ENCODE measurements at places on chromosomes 6 and 20.

DNA sequence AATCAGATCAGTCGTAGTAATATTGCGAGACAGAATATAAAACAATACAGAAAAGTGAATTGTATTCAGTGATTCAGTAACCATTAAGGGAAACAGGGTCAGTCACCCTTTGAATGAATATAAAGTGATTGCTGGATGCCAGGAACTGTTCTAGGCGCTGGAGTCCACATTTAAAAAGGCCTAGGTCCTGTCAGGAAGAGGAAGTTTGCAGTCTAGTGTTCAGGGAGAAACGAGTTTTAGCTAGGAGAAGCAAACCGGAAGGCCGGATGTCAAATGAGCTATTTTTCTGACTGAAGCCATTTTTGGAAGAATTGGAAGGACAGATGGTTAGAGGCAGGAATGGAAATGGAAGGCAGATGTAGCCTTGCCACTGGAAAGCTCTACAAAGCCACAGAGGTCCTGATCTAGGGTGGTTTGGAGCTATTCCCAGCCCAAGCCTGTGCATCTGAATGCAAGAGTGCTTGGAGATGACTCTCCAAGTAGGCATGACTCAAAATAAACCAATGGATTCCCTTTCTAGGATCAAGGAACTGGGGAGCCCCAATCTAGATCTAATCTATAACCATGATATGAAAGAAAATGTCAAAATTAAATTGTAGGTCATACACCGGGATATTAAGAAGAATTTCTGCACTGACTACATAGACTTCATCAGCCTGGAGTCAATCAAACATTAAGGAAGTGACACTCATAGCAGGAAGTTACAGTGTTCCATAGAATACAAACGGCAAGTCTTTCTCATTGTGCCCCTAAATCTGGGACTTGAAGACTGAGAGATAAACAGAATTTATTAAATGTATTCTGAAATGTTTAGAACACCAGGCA is 36.8 kb upstream of the CDKAL1 start:
- no peak for DNase-seq

DNA sequence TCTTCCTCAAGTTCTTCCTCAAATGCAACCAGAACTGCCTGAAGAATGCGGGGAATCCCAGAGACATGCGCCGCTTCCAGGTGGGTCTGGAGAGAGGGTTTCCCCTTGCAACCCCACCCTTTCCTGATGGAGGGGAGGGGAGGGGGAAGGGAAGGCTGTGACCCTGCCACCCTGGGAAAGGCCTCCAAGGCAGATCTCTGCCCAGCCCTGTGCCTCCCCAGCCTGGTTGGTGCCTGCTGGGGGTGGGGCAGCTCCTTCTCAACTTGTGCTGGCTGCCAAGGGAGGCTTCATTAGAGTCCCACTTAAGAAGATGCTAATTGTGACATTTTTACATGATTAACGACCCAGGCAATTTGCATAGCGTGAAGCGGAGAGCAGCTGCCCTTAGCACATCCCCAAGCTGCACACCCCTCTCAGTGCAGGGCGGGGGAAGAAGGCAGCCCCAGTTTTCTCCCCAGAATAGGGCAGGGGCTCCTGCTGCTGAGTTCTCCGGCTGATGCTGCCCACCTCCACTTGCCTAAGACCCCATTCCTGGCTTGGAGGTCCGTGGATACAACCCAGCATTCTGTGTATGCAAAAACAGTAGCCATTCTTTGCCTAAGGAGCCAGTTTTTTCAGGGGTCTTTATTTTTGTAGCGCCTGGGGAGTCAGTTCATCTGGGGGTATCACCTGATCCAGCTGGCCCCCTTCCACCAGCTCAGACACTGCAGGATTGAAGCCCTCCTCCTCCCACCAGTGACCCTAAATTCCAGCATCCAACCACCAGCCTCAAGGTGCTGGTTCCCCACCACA is 51.7 kb downstream of the CPXM1 start:
- no peak for DNase-seq

DNA sequence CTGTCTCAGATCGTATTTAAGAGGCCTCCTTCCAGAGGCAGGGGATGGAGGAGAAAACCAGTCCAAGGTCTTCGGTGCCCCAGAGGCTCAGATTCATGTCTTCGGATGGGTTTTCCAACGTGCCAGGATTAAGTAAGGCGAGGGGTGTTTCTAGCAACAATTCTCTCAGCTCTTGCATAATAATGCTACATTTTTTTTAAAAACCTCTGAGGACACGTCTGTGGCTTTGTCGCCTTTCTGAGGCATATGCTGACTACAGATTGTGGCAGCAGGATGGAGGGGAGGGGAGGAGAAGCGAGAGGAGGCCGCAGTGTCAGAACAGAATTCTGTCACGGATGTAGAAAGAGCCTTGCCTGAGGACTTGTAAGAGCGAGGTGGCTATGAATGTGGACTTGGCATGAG is 17.7 kb upstream of the CCDC167 start:
- DNase-seq, result peak; percentile 92

DNA sequence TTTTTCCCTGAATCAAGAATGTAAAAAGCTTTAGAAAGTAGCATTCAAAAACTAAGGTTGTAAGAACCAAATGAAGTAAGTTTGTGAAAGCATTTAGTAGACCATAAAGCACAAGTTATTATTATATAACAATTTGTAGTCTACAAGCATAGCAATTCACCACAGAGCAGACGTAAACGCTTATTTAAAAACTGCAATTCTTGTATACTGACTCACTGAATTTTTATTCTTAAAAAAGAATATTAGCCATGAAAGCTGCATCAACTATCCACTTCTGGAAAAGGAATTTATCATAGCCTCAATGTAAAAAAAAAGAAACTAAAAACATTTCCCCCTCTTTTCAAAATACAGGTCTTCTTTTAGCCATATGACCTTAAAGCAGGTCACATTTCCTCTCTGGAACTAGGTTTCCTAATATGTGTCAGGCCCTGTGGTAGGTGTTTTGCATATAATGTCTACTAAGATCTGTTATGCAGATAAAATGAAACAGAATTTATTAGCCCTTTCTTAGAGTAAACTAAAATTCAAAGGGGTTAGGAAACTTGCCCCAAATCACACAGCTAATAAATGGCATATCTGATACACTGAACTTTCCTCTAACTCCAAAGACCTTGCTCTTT is 2.1 kb downstream of the MAP3K7 start:
- no peak for DNase-seq

GRCh38 chr6:52929321-52930164 is 20.0 kb upstream of the GSTA3 start:
- DNase-seq, result no peak

DNA sequence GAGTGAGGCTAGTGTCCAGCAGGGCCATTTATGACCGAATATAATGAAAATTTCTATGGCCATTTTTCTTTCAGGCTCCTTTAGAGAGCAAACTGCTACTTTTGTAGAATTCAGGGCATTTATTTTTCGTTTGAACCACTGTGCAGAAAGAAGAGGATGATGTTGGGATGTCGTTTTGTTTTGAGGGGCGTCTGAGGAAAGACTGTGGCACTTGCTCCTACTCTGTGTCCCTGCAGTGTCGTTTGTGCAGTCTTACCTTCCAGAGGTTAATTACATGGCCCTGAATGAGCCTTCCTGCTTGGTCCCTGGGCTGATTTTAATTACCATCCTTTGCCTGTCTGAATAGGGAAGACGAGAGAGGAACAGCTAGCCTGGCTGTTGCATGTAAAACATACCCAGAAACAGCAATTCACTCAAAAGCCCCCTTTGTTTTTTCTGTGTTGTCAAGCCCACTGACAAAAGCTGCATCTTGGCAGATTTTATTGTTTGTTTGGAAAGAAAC is 65.3 kb downstream of the CTNNBL1 start:
- DNase-seq, result no peak

DNA sequence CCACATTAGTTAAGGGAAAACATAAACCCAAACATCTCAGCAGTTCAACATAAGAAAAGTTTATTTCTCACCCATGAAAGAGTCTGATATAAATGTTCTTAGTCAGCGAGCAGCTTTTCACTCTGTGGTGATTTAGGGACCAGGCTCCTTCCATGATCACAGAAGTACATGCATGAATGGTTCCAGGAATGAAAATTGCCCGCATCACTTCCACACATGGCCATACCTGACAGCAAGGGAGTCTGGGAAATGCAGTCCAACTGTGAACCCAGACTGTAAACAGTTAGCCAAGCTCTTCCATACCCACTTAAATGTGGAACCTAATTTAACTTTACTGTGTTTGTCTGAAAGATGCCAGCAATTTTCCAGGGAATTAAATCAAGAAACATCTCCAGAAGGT is 353.9 kb downstream of the HACE1 start:
- DNase-seq, result no peak

- DNase-seq, result no peak
These were observed 990.9 kb downstream of the EPHA7 start for GRCh38 chr6:92428448-92428847.

GRCh38 chr6:2911171-2911570 is 8.1 kb upstream of the SERPINB9 start:
- DNase-seq, result no peak

- DNase-seq, result no peak
These were observed 527 bp downstream of the NFKBIL1 start for GRCh38 chr6:31547727-31548543.

GRCh38 chr20:35575958-35576357 is 34.1 kb downstream of the ERGIC3 start:
- DNase-seq, result no peak

DNA sequence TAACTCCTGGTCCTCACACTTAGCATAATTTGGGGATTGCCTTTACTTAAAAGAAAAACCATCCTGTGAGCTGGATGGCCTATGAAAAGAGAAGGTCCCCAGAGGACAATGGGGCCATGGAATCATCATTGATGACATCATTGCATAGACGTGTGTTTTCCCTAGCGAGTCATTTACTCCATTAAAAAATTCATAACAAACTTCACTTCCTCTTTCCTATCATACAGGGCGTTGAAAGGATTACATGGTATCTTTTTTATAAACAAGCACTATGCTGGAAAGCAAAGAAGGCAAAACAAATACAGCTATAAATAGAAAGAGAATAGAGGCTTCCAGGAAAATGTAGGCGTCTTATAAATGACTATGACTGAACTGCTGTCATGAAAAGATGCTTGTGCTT is 11.3 kb upstream of the COL12A1 start:
- no peak for DNase-seq

DNA sequence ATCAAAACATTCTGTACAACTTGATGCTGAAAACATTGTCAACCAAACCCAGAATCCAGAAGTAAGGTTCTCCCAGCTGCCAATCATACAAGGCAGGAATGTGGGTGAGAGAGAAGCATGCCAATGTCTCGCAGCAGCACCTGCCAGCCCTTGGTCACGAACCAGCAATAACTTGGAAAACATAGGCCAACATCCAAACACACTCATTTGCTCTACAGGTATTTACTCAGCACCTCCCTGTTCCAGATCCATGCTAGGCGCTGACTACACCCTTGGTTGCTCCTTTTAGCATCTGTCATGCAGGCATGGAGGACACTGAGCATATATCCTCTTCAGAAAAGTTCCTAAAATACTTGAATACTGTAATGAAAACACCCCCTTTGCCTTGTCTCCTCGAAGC is 63.6 kb downstream of the FAXC start:
- no peak for DNase-seq

DNA sequence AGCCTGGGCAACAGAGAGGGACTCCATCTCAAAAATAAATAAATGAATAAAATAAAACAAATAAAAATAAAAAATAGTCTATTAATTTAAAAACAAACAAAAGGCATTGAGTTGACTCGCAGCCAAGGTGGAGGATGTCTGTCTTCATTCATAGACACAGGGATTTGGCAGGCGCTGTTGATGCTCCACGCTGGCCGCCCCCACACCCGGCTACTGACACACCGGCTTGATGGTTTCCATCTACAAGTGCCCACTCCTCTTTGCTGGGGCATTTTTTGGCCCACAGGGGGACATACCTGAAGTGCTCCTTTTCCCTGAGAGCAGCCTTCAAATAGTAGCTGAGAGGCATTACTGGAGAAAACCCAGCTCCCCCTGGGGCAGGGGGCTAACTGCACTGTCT is 178.3 kb upstream of the RALGAPA2 start:
- DNase-seq, result no peak

DNA sequence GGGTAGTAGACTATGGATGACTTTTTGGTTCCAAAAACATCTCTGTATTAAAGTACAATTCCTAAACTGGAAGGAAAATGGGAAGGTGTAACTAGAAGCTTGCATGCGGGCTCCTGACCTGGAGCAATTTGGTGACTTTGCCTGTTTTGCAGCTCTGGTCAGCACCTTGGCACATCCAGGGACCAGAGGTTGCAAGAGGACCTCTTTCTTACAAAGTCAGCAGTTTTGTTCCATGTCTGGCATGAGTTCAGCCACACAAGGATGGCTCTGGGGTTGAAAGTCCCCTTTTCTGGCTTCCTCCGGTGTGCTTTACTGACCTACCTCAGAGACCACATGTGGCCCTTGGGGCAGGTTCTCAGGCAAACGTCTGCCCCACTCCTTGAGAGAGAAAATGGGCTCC is 22.7 kb upstream of the CD93 start:
- no peak for DNase-seq

DNA sequence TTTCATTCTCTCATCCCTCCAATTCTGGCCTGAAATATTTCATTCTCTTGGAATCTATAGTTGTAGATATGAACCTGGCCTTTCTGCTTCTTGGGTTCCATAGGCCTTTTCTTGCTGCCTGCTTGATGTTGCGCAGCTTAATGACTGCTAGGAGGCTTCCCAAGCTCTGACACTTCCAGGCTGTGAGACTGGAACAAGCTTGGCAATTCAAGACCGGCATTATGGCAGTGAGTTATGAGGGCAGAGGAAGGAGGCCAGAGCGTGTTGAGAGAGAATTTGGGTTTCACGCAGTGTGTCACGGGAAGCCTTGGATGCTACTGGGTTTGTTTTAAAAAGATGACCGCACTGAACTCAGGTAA is 948 bp upstream of the DNAJC5 start:
- no peak for DNase-seq

DNA sequence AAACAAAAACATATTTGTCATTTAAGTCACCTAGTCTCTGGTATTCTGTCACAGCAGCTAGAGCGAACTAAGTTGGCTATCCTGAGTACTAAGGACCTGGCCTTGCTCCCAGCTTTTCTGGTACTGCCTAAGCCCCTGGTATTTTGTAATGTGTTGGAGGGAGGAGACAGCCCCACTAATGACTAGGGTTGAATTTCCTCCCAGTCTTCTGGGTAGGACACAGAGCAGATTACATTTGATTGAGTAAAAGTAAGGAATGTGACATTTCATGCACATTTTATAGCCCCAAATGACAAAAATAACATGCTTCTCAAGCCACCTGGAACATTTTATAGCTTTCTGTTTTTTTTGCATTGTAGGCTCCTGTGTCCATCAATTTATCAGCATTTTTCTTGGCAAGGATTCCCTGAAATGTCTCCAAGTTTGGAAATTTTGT is 47.9 kb upstream of the DDR1 start:
- no peak for DNase-seq

GRCh38 chr6:56036916-56037600 is 161.7 kb upstream of the BMP5 start:
- DNase-seq, result no peak

- no peak for DNase-seq
These were observed 36.8 kb downstream of the PLN start for GRCh38 chr6:118584911-118585310.

- peak; percentile 44 for DNase-seq
These were observed 6.3 kb upstream of the AP5S1 start for GRCh38 chr20:3813848-3814581.

GRCh38 chr6:143746202-143747119 is 68.7 kb downstream of the PHACTR2 start:
- DNase-seq, result no peak

- DNase-seq, result no peak
These were observed 125.2 kb downstream of the PACRG start for GRCh38 chr6:162852840-162853577.

GRCh38 chr6:91483415-91484105 is 896.7 kb upstream of the MAP3K7 start:
- no peak for DNase-seq
